LNCaP clone FGC (cell line): ENCODE measurements at places on chromosomes 1 and 21.

DNA sequence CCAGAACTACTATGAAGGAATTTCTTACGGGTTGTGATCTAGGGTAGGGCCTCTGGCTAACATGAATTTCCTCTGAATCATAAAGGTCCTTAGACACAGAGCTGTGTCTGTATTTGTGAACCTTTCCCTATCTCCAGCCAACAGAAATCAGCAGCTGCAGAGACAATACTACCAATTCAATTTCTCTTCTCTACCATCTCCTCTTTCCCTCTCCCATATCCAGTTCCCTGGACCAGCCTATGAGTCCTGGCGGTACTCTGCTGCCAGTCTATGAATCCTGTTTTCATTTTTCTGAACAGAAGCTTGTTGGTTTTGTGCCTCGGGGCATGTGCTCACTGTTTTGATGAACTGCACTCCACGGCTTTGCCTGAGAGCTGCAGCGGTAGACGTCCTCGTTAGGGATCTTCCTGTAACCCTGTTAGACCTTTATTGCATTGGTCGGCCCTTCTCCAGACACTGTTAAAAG lies 458.0 kb upstream of the VAMP3 start:
- DNase-seq: no peak

DNA sequence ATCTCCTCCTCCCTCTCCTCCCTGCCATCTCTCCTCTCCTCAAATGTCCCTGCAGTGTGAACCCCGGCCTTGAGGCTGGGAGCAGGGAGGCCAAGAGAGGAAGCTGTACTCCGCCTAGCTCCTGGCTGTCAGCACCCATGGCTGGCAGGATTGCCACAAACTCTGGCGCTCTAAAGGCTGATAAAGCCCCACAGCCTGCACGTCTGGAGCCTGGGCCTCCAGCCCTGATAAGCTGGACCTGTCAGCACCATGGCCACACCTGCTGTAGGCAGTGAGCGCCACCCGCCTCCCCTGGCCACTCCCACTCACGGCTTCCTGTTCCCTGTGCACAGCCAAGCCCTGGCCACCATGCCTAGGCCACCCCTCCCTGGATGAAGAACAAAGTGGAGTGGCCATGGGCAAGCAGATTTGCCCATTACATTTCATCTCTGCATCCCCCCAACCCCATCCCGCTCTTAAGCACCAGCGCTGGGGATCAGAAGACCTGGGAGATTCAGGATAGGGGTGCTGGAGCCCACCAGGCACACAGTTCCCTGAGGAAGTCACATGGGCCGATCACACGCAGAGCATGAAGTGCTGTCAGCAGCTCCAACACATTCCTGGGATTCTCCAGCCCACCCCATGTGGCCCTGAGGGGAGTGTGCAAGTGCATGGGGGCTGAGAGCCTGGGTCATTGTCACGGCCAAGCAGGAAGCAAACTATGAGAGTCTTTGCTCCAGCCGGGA lies 24.2 kb upstream of the NPPB start:
- DNase-seq: no peak

GRCh38 chr1:77655431-77655974 lies 27.0 kb downstream of the ZZZ3 start:
- DNase-seq: peak; percentile 36

DNA sequence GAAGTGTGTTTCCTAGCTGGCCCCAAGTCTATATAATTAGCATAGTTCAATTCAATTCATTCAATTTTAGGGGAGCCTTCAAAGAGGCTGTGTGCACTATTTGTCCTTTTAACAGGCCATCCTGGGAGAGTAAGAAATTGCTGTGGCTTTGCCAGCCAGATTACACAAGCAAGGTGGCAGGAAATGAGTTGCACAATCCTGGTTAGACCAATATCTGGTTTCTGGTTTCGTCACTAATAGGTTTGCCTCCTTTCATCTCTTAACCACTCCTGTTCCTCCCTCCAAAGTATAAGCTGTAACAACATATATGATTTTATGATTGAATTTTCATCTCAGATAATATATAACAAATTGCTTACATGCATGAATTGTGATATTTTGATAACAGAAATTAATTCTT lies 84.1 kb upstream of the NEGR1 start:
- DNase-seq: no peak

DNA sequence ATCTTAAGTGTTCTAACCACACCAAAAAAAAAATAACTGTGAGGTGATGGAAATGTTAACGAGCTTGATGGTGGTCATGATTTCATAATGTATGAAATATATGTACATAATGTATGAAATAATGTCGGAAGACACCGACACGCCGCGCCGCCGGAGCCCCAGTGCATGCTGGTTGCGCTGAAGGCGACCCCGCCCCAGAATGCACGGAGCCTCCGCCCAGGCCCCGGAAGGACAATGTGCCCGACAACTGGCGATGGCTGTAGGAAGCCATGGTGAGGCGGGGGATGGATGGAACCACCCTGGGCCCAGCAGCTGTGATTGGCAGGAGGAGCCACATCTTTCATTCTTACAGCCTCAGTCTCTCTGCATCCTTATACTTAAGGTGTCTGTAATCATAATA lies 7.4 kb downstream of the OR2T10 start:
- DNase-seq: no peak

GRCh38 chr1:205451202-205451601 lies 4.6 kb downstream of the BLACAT1 start:
- DNase-seq: no peak

GRCh38 chr1:47621483-47621882 lies 183.6 kb downstream of the FOXD2 start:
- no peak for DNase-seq

- DNase-seq: no peak
Observed at GRCh38 chr1:157105988-157106812, 6.6 kb upstream of the ETV3L start.

- no peak for DNase-seq
Observed at GRCh38 chr1:1034439-1034781, 14.5 kb downstream of the AGRN start.

GRCh38 chr1:156413391-156414246 lies 44.6 kb downstream of the RHBG start:
- no peak for DNase-seq

DNA sequence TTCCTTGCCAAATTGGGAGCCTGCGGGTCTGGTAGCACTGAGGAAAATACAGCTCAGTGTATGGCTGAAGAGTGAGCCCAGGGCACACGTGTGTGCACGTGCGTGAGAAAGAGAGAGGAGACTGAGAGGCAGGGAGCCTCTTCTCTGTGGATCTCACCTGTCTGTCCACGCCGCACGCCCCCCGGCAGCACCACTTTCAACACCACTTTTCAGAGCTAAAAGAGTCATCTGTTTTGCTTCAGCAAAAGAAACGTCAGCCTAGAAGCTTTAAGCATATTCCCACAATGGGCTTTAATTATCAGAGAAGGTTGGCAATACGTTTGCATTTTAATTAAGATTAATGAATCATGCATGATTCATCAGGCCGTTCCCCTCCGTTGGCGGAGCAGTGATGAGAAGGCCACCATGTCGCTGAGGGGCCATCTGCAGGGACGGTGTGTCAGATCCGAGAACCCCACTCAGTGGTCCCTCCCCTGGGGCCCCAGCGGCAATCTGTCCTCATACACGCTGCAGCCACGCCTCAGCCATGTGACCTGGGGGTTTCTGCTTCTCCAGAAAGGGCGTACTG lies 56.8 kb downstream of the SIK1 start:
- no peak for DNase-seq

- no peak for DNase-seq
Observed at GRCh38 chr1:51850420-51851223, 27.9 kb downstream of the NRDC start.

- no peak for DNase-seq
Observed at GRCh38 chr1:27006683-27007082, 6.0 kb downstream of the TENT5B start.

DNA sequence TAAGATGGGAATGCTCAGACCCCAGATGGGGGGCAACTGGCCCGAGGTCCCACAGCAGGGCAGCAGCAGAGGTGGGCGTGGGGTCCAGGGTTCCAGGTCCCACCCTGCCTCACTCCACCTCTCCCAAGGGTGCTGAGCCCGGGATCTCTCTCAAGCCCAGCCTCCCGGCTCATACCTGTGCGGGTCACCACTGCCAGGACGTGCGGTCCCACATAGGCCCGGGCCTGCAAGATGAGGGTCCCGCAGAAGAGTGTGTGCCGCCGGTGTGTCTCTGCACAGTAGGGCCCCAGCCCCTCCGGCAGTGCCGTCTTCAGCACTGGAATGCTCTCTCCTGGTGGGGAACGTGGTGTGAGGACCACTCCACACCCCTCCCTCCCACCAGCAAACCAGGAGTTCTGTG lies 14.9 kb downstream of the ATP13A2 start:
- DNase-seq: no peak

- DNase-seq: no peak
Observed at GRCh38 chr1:115314092-115314491, 24.0 kb downstream of the NGF start.

- no peak for DNase-seq
Observed at GRCh38 chr1:54989968-54990810, 8.5 kb upstream of the BSND start.

DNA sequence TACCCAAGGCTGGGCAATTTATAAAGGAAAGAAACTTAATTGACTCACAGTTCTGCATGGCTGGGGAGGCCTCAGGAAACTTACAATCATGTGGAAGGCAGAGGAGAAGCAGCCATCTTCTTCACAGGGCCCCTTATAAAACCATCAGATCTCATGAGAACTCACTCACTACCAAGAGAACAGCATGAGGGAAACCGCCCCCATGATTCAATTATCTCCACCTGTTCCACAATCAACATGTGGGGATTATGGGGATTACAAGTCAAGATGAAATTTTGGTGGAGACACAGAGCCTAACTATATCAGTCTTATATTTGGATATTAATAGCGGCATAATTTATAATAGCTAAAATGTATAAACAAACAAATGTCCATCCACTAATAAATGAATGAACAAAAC lies 1123.7 kb upstream of the NCAM2 start:
- DNase-seq: no peak

DNA sequence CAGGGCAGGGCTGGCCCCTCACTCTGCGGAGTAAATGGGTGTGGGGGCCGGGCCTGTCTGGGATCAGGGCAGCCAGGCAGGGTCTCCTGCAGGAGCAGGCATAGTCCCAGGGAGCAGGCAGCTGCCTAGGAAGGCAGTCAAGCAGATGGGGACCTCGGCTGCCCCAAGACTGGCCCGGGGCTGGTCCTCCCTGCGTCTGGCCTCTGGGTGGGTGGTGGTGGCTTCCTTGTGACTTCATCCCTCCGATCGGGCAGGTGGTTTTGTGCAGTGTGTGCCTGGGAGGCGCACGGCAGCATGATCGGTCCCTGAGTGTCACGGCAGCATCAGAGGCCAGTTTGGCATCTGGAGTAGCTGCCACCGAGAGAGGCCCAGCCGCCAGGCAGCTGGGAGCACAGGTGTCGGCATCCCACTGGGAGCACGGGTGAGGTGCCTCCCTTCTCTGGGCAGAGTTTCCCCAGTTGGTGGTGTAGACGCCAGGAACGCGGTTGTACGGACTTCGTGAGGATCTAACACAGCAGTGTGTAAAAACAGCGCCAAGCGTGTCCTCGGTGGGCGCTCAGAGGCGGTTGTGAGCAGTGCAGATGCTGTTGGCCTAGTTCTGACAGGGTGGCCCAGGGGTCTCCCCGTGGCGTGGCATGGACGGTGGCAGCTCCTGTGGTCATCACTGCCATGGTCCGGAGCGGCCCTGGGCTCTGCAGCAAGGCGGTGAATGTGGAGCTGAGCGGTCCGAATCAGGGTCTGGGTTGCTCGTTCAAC lies 45.9 kb downstream of the PRKCZ start:
- DNase-seq: no peak

- DNase-seq: no peak
Observed at GRCh38 chr1:160371756-160372155, 4.9 kb downstream of the NHLH1 start.

DNA sequence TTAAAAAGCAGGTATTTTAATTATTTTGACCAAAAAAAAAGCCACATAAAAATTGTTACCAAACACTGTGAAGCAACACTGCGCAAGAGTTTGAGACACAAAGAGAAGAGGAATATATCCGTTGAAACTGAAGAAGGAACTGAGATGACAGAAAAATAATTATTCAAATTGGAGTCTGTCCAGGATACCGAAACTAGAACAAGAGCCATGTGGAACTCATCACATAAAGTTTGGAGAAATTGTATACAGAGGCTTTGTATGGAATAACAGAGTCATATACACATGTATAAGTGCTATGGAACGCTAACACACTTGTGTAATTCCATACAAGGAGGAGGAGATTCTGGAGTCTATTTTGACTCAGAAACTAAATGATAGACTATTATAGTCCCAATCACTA lies 675.1 kb upstream of the ADGRL2 start:
- no peak for DNase-seq

DNA sequence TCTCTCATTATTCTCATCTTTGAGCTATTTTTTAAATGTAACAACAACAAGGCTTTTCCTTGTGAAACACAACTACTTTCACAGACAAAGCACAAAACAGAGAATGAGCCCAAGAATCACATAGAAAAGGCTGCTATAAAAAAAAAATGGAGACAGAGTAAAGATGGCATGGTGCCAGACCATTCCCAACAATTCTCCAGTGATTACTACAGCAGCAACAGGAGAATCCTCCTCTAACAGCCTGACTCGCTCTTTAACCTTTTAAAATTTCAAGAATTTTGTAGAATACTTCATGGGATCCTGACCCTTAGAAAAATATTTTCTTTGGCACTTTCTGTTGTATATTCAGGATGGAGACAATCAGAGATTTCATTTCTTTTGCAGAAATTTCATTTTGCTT lies 3.8 kb upstream of the BCAS2 start:
- no peak for DNase-seq

GRCh38 chr1:212677136-212677535 lies 22.5 kb downstream of the BATF3 start:
- DNase-seq: no peak

GRCh38 chr1:40316595-40317393 lies at the start of gene COL9A2:
TSS of gene COL9A2 (minus strand) at chr1:40317286. CDS start at chr1:40317197, 89 bp downstream.
- no peak for DNase-seq

GRCh38 chr1:5571438-5571837 lies 420.8 kb downstream of the NPHP4 start:
- DNase-seq: no peak

GRCh38 chr1:105684714-105685113 lies 1371.8 kb upstream of the PRMT6 start:
- no peak for DNase-seq
